ENCODE measurements at places on chromosomes 2 and 18.

- H3K27me3 ChIP-seq = no peaks in the 10 kb centered on the region
- no peaks in the 10 kb centered on the region for H3K4me1 ChIP-seq
- no peak overlapping the region for H3K4me3 ChIP-seq
- DNase-seq = no peak
- no peaks in the 10 kb centered on the region for H3K36me3 ChIP-seq
Observed at GRCh38 chr2:183505911-183506310, 381.7 kb downstream of the NUP35 start.

GRCh38 chr2:33091541-33092123 lies 144.9 kb downstream of the LTBP1 start:
- H3K4me1 ChIP-seq = no peaks in the 10 kb centered on the region
- no peaks in the 10 kb centered on the region for H3K27me3 ChIP-seq
- H3K27ac ChIP-seq = no peak overlapping the region
- H3K36me3 ChIP-seq = no peaks in the 10 kb centered on the region

DNA sequence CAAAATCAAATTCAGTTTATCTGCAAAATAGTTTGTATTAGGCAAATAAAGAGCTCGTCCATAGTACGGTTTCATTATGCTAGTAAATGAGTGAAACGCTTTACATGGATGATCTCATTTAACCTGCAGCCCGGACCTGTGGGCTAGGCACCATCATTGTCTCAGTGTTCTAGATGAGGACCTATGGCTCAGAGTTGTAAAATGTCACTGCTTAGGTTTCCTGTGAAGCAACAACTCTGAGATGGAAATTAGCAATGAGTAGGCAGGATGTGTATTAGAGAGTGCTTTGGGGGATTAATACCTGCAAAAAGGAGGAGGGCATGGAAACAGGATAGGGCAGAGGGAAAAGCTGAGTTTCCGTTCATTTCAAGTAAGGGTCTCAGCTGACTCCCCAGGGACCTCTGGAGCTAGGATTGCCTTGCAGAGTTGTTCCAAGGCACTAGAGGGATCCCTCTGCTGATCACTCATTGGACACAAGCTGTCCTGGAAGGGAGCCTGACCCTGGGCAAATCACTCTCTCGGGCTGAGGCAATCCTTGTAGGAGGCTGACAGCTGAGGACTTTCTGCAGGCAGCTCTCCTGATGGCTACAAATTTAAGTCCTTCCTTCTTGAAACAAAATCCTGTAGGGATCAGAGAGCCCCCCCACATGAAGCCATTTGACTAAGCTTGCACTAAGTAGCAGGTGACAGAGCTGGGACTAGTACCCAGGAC lies 58.8 kb upstream of the SIX2 start:
- no peak overlapping the region for H3K4me3 ChIP-seq
- no peaks in the 10 kb centered on the region for H3K36me3 ChIP-seq
- no peaks in the 10 kb centered on the region for H3K27me3 ChIP-seq
- DNase-seq = no peak
- H3K27ac ChIP-seq = no peak overlapping the region

DNA sequence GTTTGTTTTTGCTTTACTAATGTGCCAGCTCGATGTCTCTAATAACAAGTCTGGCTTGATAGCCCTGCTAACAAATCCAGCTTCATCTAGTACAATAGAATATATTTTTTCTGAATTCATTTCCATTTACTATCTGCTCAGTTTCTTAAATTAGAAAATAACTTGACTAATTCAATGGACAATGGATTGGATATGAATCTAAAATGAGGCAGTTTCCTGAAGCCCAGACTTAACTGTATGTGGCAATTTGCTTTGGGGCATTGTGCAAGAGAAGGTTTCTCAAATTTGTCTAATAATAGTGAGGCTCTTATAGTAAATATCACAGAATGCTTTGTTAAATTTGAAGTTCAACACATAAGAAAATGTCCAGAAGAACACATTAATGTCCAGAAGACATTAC lies 25.8 kb downstream of the CALCRL start:
- H3K27me3 ChIP-seq = no peaks in the 10 kb centered on the region
- H3K4me1 ChIP-seq = no peaks in the 10 kb centered on the region
- no peak overlapping the region for H3K4me3 ChIP-seq
- no peaks in the 10 kb centered on the region for H3K36me3 ChIP-seq

All from common myeloid progenitor, CD34-positive (primary cell).